ENCODE measurements at places on chromosomes 6 and 20.

DNA sequence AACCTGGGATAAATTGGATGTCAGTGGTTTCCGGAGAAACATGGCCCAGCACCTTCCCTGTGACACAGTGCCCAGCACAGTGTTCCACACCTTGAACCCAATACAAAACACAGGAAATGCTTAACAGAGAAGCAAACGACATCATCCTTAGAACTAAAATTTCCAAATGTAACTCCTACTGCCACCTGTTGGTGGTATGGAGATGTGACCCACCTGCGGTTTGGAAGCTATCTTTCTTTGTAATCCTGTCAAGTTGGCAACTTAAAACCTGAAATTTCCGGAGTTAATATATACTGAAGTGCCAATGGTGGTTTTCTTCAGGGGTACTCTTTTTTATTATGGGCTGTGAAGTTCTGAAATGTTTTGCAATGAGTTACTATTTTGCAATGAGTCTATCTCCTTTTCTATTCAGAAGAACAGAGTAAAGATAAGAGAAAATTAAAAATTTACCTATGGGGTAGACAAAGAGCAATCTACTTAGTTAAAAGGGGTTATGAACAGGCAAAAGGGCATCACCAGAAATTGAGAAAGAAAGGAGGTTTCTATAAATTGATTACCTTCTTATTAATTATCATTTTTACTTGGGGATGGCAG, 658.8 kb downstream of the PTPRT start:
- no peak for DNase-seq

GRCh38 chr6:87152526-87152955, 2.8 kb upstream of the ZNF292 start:
- DNase-seq, result no peak

DNA sequence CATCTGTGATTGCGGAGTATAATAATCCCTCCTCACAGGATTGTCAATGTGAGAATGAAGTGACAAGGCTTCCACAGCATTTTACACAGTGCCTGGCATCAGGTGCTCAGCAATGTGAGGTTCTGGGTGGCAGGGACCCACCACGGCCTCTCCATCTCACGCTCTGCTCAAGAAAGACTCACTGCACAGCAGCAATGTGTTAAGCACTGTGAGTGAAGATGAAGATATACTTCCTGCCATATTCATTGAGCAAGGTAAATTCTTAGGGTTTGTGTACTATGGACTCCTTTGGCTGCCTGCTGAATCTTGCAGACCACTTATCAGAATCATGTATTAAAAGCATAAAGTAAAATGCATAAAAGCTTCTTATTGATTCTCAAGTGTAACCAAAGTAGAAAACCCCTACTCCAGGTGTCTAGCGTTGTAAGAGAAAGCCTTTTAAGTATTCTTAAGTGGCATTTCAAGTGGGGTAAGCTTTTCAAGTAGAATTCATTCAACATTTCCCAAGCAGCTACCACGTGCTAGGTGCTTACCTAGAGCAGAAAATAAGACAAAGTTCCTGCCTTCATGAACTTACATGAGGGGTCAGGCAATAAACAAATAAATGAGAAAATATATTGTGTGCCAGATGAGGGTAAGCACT, 17.0 kb upstream of the MEP1A start:
- no peak for DNase-seq

DNA sequence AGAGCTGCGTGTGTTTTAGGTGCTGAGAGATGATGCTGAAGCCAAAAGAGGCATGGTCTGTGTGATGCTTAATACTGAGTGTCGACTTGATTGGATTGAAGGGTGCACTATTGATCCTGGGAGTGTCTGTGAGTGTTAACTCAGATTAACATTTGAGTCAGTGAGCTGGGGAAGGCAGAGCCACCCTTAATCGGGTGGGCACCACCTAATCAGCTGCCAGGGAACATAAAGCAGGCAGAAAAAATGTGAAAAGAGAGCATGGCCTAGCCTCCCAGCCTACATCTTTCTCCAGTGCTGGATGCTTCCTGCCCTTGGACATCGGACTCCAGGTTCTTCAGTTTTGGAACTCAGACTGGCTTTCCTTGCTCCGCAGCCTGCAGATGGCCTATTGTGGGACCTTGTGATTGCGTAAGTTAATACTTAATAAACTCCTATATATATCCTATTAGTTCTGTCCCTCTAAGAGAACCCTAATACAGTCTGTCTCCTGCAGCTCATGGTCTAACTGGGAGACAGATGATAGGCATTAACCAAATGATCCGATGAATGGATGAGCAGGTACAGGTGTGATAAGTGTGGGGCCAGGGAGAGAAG, 91.6 kb downstream of the TFAP2C start:
- DNase-seq, result no peak

GRCh38 chr6:168718821-168719475, 278.0 kb downstream of the SMOC2 start:
- no peak for DNase-seq

- no peak for DNase-seq
These were observed 102.2 kb upstream of the EXOC2 start for GRCh38 chr6:795046-795685.

DNA sequence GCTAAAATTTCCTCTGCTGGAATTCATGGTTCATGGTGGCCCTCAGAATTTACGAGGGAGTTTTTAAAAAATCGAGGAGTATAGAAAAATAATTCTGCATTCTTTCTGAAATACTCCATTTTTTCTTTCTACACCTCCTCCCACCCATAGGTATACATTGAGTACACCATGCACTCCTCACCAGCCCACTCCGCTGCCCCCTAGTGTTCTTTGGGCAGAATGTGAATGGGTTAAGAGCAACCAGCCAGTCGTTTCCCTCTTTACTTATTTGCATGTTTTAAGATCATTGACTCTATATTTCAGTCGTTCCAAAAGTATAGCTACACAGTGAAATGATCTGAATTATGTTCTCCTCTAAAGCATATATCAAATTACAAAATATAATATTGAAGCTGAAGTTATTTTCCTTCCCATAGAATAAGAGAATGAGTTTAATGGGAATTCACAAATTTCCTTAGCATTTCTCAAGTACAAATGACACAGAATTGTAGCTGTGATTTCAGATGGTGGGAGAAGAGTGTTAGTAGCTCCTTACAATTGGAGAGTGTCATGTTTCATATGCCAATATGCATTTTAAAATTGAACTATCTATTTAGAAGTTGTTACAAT, 977.7 kb upstream of the SLC35B3 start:
- DNase-seq, result peak; percentile 4

DNA sequence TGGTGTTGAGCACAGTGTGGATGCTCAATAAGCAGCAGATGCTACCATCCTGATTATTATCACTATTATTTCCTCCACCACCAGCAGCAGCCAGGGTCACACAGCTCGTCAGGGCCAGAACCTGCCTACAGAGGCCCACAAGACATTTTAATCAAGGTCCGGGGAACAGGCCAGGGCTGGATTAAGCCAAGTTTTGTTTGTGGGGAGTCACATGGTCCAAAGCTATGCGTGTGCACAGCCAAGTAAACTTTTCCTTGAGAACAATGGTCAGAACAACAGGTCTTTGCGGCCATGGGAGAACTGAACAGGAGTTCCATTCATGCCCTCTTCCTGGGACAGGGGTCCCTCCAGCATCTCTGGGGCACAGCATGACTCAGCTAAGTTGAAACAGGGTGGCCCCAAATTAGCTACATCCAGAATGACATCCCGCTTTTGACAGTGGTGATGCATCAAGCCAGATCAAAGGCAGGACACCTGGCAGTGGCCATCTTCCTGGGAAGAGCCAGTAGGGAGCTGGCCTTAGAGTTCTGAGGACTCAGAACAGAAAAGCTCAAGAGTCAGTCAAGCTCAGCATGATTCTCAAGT, 11.7 kb downstream of the SNTA1 start:
- no peak for DNase-seq

DNA sequence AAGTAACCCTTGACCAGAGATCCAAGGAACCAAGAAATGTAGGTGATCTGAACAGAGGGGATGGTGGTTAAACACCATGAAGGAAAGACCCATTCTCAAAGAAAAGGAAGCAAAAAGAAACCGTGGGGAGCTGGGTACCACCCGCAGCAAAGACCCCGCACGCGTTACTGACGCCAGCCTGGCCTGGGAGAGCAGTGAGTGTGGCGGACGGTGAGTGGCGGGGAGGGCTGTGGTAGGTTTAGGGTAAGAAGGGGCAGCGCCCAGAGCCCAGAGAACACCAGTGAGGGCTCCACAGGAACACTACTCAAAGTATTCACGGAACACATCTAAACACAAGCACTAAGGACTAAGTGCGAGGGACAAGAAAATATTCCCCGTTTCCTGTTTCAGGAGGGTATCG, 4.2 kb downstream of the GMEB2 start:
- no peak for DNase-seq

DNA sequence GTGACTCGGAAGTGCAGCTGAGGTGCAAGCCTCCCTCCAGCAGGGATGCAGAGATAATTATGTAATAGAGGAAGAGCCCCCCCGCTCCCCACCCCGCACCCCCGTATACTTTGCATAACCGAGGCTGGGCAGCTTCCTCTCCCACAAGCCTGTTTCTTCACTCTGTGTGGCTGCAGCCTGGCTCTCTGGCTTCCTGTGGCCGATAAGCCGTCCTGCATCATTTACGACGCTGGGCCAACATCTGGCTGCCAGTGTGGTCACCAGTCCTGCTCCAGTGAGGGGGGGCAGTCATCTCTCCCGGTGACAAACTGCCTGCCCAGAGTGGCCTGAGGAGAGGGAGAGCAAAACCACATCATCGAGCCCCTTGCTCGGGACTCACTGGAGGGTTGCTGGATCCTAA, 59.2 kb downstream of the RBM38 start:
- no peak for DNase-seq

GRCh38 chr20:63017826-63018411, 11.2 kb upstream of the BHLHE23 start:
- no peak for DNase-seq

DNA sequence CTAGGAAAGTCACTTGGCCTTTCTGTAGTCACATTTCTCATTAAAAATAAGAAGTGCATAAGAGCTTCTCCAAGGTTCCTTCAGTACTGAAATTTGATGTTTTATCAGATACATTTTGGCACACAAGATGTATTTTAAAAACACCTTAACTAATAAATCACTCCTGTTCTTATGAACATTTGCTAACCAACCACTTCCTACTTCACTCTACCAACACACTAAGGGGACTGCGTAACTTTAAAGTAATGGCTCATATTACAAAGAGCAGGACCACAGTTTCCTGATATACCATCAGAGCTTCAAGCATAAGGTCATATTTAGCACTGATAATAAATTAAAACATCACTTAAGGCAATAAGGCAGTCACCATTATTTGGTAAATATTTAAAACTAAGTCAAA, 104.4 kb downstream of the RALGAPA2 start:
- DNase-seq, result no peak

- no peak for DNase-seq
These were observed 1.1 kb downstream of the CLPSL2 start for GRCh38 chr6:35777356-35778102.

DNA sequence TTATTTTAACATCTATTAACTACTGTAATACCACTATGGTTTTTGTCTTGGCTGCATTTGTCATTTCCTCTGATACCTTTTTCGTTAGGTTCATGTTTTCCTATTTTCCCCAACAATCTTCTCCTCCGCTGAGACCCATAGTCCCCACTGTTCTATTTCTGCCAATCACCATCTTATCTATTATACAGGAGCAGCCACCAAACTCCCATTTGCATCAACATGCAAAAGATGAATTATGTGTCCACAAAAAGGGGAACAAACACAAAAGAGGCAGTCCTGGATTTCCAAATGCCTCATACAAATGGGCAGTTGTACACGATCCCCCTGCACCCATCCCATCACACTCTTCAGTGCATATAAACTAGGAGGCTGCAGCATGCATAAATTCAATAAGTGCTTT, 121.7 kb upstream of the MYLIP start:
- no peak for DNase-seq

- DNase-seq, result no peak
These were observed 184.2 kb downstream of the COL9A1 start for GRCh38 chr6:70118670-70119069.

DNA sequence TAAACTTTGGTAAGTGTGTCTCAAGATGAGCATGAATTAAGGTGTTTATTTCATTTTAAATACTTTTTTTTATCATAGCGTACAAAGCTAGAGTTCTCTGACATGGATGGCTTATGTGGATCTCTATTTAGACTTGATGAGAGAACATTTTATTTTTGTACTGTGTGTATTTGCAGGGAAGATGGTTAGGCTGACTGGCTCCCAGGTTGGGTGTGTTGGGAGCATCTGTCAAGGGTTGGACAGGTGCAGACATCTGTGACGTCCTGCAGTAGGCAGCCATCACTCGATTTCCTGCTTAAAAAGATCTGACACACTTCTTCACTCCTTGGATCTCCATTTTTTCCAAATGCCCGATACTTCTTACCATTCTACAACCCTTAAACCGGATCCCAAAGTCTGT, 221.9 kb upstream of the QKI start:
- DNase-seq, result no peak

- no peak for DNase-seq
These were observed 260.3 kb upstream of the MAN1A1 start for GRCh38 chr6:119609865-119610264.

DNA sequence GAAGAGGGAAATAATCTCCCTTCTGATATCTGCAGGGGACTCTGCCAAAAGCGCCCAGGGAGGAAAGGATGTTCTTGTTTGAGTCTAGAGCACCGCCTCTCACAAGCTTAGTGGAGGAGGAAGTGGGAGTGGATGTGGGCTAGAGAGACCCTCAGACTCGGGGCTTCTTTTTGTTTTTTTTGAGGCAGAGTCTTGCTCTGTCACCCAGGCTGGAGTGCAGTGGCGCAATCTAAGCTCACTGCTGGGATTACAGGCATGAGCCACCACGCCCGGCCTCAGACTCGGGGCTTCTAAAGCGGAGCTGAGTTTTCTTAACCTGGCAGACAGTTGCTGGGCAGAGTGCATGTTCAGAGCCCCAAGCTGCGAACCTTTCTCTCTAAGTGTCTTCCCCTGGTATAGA, 310.8 kb downstream of the BMP7 start:
- no peak for DNase-seq

- no peak for DNase-seq
These were observed 158.4 kb downstream of the GPX5 start for GRCh38 chr6:28683945-28684538.

DNA sequence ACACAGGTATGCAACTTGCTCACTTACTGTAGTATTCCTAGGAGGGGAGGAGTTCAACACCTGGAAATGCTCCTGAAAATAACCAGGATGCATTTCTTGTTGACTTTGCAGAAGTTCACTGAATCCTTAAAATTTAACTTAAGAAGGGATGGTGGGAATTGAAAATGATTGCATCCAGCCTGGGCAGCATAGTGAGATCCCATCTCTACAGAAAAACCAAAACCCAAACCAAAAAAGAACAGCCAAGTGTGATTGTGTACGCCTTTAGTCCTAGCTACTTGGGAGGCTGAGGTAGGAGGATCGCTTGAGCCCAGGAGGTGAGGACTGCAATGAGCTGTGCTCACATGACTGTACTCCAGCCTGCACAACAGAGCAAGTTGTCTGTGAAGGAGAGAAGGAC, 1.7 kb downstream of the DNAH8 start:
- DNase-seq, result no peak

Measured in stimulated activated CD8-positive, alpha-beta memory T cell treated with anti-CD3 and anti-CD28 coated beads, Interleukin-2, amount 100 ng/mL, for 48 hours (primary cell).